MCF 10A (cell line): ENCODE measurements at places on chromosomes 1 and 21. TPM values are rescaled to one million over a fixed set of nuclear protein-coding genes. Genes with fewer than 3 reads are reported as not detected.

GRCh38 chr1:4726620-4727341 lies 72.4 kb downstream of the AJAP1 start:
- no peak for DNase-seq

DNA sequence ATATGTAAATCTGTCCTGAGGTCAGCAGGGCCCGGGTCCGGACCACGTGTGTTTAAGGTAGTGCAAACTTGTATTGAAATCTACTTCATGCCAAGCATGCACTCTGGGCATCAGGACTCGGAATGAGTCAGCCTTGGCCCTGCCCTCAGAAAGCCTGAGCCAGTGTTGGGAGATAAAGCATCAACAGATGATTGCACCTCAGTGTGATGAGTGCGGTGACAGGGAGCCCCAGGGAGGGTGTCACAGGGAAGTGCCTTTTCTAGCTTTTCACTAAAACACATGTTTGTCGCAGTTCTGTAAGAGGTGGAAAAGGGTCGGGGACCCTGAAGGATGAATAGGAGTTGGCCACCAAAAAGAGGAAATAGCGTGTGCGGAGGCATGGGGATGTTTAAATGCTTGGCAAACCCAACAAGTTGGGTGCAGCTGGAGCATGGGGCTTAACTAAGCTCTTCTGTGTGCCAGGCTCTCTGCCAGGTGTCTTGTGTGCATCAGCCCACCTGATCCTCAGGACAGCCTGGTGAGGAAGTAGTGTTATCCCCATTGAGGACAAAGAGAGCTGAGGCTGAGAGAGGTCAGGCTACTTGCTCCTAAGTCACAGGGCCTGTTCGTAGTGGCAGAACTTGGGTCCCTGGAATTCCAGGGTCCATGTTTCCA lies 48.2 kb upstream of the EPB41 start:
- DNase-seq = peak; percentile 50

Gene IRF2BP2
- 149 and 217 TPM in 2 replicates for total RNA-seq

Gene BSND
- not detected in 2 replicates for total RNA-seq

DNA sequence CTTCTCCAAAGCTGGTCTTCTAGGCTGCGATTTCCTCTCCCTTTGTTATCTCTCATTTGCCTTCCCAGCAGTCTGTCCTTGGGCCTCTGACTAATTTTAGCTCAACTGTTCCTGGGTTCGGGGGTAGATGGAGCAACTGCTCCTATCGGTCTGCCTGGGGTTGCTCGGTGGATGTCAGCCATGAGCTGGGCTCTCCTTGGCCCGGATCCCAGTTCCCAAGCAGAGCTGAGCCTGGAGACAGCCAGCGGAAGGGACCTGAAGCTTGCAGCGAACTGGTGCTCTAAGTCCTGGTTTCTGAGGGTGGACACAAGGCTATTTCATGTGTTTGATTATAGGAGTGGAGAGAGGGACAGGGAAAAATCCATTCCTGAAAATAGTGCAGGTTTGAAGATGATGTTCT lies 423.0 kb downstream of the RPS6KC1 start:
- peak; percentile 36 for DNase-seq

- DNase-seq = no peak
These were observed at the start of gene OR2T12 for GRCh38 chr1:248303324-248303723. Gene OR2T12 (minus strand): TSS chr1:248303424. CDS start chr1:248295578, 7,846 bp downstream.

GRCh38 chr1:3618881-3619671 lies 5.7 kb upstream of the TPRG1L start:
- DNase-seq = peak; percentile 79

Gene LIN28A
- total RNA-seq = not detected in 2 replicates

- DNase-seq = no peak
These were observed 69.5 kb downstream of the PIK3CD start for GRCh38 chr1:9720785-9721605.

- DNase-seq = peak; percentile 9
These were observed 62.5 kb upstream of the BARHL2 start for GRCh38 chr1:90779573-90779972.

GRCh38 chr21:37560385-37560784 lies 193.8 kb downstream of the DYRK1A start:
- no peak for DNase-seq

DNA sequence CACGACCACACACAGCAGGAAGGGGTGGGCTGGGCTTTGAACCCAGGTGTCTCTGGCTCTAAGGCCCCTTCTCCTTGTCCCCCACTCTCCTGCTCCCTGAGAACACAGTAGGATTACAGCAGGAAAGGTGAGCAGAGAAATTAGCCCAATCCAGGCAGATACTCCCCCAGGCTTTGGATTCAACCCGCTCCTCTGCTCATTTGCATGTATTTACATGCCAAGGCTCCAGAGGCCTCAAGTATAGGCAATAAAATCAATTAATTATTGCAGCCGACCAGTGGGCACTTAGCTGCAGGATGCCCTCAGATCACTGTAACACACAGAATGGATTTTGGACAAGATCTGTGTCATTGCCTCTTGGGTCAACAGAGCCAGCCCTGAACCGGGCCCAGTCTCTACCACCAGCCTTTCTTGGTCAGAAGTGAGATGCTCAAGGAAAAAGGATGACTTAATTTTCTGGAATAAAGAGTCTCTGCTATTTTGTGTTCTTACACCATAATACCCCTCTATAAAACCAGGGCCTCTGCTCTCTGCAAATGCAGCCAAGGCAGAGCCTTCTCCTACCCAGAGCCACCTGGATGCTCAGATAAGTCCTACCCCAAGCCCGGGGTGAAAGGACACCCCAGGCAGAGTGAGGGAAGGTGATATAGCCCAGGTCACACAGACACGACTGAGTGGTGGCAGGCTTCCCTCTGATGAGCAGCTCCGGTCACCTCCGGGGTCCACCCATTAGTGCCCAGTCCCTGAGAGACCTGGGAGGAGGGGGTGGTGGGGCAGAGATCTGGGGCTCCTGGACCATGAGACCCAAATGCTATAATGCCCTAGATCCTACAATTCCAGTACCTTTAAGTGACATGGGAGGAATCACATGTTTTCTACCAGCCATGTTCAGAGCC lies 28.9 kb downstream of the MATN1 start:
- DNase-seq = no peak

DNA sequence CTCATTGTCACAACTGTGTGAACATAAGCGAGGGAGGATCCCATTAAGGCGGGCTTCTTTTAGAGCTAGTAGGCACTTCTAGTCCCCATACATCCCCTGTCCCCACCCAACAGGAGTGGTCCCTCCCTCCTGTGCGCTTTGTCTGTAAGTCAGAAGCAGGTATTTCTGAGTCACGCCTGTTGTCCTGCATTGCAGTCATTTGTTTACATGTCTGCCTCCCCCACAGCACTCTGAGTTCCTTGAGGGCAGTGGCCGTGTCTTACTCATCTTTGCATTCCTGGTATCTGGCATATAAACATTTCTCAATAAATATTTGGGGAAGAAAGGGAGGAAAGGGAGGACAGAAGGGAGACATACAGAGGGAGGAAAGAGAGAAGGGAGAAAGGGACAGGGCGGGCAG lies 40.3 kb downstream of the PLEKHA6 start:
- DNase-seq = peak; percentile 99

DNA sequence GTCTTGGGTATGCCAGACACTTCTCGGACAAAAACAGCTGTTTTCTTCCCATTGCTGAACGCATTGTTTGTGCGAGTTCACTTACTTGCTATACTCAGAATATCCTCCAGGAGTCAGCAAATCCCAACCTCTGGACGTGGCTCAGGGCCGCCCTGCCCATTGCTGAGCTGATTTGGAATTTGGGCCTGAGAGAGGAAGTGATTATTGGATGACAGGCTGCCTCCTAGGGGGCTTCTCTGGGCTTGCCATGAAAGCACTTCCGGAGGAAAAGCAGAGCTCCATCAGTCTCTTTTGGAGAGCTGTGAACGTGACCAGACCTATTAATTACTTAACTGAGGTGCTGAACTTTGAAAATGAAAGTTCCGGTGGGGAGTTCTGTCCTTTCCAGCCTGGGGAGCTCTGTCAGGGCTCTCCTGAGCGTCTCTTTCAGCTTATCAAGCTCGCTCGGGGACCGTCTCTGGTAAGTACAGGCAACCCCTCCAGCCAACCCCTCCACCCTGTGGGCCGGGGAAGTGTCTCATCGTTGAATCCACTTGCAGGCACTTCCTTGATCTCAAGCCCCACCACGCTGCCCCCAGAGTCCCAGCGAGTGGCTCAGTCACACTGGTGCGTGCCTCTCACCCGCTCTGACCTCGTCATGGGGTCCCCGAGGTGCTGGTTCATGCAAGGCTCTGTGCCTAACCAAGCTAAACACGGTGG lies 76.9 kb downstream of the CLIC6 start:
- peak; percentile 83 for DNase-seq

GRCh38 chr1:176989023-176989422 lies 175.5 kb downstream of the ASTN1 start:
- peak; percentile 61 for DNase-seq

DNA sequence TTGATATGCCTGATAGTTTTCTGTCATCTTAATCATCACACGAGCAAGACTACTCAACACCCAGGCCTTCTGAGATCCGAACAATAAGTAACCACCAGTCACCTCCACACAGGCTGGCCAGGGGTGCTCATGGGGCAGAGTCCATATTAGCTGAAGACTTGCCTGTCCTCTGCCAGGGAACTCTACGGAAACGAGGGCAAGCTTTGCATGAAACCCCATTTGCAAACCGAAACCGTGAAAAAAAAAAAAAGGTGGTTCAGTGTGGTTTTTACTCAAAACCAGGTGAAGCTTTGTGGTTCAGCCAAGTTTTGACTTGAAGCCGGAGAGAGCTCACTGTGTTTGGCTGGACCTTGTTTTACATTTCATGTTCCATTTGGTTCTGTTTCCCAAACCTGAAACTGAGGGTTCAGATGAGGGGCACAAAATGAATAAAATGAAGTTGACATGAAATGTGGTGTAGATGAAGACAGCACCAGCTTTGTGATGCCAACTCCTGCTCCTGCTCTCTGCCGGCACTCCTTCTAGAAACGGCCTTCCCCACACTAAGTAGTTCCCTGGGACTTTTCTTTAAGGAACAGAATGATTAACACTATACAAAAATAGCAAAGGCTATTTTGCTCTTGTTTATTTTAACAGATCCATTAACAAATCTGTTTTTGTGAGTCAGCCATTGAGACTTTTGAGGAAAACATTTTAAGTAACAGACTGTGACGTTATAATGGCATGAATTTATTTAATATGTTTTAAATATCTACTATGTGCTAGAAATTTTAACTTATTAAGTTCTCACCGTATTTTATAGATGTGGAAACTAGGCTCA lies 74.7 kb downstream of the RUNX1 start:
- DNase-seq = no peak

GRCh38 chr1:12100071-12100470 lies 37.0 kb downstream of the TNFRSF8 start:
- no peak for DNase-seq

- peak; percentile 53 for DNase-seq
These were observed 116.9 kb upstream of the COA6 start for GRCh38 chr1:234256359-234256758.

Gene RUNX1
- 86.2 and 102 TPM in 2 replicates for total RNA-seq

Gene ENO1
- 2,592 and 2,811 TPM in 2 replicates for total RNA-seq

- peak; percentile 67 for DNase-seq
These were observed 430.6 kb downstream of the KIF26B start for GRCh38 chr1:245585252-245585959.

DNA sequence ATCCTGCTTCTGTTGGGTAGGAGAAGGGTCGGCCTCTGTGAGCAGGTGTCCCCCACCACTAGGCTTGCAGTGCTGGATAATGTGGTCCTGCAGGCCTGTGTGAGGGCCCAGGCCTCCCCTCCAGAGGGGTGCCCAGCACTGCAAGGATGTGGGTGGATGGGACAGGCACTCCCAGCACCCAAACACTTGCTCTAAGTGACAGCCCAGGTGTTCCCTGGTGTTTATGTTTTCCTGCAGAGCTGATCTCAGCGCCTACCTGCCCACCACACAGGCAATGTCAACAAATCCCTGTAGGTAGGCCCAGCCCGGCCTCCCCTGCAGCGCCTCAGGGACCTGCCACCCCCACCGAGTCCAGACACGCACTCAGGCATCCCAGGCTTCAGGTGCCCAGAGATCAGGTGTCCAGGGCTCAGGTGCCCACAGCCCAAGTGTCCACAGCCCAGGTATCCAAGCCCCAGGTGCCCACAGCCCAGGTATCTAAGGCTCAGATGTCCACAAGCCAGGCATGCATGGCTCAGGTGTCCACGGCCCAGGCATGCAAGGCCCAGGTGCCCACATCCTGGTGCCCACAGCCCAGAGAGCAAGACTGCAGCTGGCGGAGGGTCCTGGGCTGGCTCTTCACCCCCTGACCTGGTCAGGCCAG lies 59.2 kb downstream of the WNT9A start:
- no peak for DNase-seq

GRCh38 chr1:42833981-42834380 lies 12.4 kb upstream of the ZNF691 start:
- no peak for DNase-seq

Gene S100A9
- total RNA-seq = 86.4 and 126 TPM in 2 replicates

GRCh38 chr1:203199816-203200571 lies 13.5 kb upstream of the CHI3L1 start:
- peak; percentile 99 for DNase-seq

Gene SH2D1B
- not detected in 2 replicates for total RNA-seq

Gene ADAM30
- total RNA-seq = not detected in 2 replicates

Gene GORAB
- total RNA-seq = 14.0 and 15.1 TPM in 2 replicates
